ENCODE measurements at places on chromosomes 12 and 14.

- DNase-seq = no peak
Observed at GRCh38 chr12:65557438-65558181, 266.7 kb upstream of the HMGA2 start.

- no peak for DNase-seq
Observed at GRCh38 chr12:54337854-54338650, 13.1 kb downstream of the COPZ1 start.

- DNase-seq = no peak
Observed at GRCh38 chr12:124002654-124003053, 29.6 kb downstream of the ZNF664 start.

DNA sequence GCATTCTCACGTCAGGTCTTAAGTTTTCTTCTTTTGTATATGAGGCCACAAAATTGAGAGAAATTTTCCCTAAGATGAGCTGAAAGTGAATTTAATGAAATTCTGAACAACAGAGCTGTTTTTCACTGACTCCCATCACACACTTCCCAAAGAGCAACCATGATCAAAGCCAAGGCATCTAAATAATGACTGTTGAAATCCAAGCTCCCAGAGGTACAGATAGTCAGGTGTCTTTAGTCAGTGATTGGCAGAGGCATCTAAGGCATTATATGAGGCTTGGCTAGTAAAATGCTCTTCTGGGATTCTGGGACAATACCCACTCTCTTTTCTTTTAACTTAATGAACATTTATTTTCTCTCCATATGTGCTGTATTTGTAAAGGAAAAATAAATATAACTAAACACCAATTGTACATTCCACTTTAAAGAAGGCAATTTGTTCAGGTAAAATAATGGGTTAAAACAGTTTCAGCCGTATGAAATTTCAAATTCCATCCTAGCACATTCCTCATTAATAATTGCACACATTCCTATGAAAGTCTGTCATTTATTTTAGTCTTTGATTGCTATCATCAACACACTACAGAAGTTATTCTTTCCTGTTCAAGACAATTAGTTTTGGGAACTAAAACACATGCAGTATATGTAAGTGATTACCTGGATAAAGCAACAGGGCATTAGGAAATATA, 871 bp upstream of the SSTR1 start:
- no peak for DNase-seq

DNA sequence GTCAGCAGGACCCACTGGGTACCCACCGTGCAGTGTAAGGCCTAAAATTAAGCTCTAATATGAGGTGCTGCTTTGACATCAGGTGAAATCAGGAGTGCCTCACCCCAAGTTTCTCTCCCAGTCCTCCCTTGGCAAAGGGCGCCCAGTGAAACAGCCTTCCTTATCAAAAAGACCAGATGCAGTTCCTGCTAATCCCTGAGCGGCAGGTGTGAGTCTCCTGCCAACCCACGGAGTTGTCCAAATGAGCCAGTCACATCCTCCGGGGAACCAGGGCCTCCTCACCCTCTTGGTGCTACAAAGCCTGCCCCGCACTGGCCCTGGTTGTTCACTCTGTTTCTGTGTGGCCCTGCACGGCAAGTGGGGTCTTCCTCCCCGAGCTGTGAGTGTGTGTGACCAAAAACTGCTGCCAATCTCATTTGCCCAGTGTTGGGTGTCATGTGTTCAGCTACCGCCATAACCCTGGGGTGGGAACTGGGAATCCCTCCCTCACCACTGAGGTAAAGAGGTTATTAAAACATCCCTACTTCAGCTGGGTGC, 20.2 kb upstream of the P2RX4 start:
- DNase-seq = no peak

DNA sequence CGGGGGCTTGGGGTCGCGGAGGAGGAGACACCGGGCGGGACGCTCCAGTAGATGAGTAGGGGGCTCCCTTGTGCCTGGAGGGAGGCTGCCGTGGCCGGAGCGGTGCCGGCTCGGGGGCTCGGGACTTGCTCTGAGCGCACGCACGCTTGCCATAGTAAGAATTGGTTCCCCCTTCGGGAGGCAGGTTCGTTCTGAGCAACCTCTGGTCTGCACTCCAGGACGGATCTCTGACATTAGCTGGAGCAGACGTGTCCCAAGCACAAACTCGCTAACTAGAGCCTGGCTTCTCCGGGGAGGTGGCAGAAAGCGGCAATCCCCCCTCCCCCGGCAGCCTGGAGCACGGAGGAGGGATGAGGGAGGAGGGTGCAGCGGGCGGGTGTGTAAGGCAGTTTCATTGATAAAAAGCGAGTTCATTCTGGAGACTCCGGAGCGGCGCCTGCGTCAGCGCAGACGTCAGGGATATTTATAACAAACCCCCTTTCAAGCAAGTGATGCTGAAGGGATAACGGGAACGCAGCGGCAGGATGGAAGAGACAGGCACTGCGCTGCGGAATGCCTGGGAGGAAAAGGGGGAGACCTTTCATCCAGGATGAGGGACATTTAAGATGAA, 630 bp downstream of the FOS start:
- DNase-seq = peak; percentile 63

DNA sequence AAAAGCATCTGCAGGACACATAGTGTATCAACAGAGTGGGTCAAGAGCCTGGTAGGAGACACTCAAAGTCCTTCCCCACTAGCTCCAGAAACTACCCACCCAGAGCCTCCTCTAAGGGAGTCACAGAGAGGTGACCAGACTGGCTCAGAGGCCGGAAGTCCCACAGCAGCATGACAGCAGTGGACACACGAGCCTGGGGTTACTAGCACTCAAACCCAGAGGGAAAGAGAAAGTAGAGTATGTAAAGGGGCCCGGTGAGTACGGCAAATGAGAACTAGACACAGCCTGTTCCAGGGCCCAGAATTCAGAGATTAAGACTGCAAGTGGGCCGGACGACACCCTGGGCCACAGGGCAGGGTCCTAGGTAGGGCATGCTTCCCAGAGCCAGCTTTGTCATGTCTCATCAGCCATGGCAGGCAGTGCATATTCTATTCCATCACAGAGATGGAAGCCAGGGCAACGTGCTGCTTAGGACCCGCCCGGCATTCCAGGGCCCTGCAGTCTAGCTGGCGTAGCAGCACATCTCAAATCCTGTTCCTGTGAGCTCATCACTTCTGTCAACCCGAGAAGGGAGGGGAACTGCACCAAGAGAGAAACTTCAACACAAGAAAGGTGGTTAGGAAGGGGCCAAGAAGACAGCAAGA, 4.2 kb downstream of the IFFO1 start:
- peak; percentile 70 for DNase-seq

- no peak for DNase-seq
Observed at GRCh38 chr12:51884676-51885229, 3.1 kb upstream of the ANKRD33 start.

DNA sequence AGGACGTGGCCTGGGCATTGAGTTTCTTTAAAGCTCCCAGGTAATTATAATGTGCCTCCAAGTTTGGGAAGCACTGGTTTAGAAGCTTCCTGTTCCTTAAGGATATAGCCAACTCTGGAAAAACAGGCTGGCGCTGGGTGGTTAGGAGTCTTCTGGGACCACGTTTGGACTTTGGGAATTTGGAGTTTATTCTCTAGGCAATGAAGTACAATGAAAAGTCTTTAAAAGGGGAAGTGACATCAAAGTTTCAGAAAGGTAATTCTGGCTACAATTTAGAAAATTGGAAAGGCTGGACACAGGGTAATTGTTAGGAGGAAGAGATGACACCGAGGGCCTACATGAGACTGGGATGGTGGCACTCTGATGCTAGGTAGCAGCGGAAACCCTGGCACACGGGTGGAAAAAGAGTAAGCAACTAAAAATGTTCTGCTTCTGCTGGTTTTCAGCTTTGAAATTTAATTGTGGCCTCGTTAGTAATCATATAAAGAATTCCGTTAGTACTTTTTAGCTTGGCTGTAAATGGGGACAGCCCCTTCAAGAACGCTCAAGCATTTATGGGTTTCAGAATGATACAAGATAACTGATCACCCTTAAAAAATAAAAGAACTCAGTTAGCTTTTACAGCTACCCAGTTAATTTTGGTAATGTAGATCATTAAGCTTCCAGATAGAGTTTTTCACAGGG, 12.7 kb upstream of the DCP1B start:
- DNase-seq = no peak

DNA sequence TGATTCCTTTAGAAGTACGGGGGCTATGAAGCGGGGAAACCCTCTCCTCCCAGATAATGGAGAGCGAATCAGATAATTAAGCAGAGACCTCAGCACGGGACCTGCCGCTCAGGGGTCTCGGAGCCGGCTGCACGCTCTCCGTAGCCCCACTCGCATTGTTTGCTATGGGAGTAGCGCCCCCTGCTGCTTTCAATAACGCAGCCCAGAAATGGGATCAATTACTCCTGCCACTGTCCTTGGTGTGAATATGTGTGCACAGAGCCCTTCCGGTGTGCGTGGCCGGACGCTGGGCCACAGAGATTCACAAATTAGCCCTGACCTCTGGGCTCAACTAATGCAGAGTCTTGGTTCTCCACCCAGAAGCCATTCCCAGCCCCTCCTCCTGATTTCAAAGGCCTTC, 76.4 kb upstream of the TMEM132C start:
- DNase-seq = no peak

DNA sequence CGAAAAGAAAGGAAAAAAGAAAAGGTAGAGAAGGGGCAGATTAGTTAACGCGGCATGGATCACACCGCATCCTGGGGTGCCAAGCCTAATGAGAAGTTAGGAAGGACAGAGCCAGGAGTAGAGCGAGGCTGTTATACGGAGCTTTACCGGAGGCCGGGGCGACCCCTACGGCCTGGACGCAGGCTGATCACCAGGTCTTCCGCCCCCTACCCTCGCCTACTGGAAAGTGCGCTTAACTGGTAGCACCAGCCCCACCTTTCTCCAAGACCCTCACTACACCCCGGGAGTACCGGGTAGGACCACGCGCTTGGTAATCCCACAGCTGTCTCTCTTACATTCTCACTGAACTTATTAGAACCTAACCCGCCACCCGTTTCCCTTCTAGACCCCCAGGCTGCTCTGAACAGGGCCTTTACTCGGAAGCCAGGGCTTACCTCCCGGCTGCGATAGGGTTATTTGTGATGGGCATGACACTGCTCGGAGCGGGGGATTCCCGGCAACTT, 33.8 kb downstream of the WBP11 start:
- peak; percentile 9 for DNase-seq

- DNase-seq = peak; percentile 93
Observed at GRCh38 chr14:54730156-54730961, 163.4 kb downstream of the SAMD4A start.

DNA sequence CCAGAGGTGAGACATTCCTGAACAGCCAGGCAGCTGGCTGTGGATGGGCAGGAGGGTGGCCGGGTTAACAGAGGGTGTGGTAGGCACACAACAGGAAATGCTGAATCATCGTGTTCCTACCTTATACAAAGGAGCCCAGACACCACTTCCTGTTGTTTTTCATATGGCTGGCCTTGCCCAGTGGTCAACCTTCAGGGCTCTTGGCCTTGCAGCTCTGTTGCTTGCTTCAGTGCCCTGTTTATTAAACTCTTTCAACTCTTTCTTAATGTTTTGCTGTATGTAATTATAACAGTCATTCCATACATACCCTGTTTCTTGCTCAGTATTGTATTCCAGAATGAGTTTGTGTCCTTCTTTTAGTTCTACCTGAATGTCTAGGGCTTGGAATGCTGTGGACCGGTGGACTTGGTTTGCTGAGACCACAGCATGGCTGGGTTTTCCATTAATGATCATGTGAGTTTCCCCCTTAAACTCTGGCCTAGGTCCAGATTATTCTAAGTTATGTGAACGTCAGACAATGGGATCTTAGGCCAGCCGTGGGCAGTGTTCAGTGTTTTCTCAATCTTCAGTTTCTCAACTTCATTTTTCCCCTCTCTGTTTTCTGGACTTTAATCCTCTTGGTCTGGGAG, 11.9 kb downstream of the CFAP54 start:
- peak; percentile 38 for DNase-seq

- DNase-seq = peak; percentile 2
Observed at GRCh38 chr12:118544569-118544968, 168.2 kb downstream of the SUDS3 start.

GRCh38 chr12:22190969-22191368, 143.5 kb downstream of the ST8SIA1 start:
- no peak for DNase-seq

DNA sequence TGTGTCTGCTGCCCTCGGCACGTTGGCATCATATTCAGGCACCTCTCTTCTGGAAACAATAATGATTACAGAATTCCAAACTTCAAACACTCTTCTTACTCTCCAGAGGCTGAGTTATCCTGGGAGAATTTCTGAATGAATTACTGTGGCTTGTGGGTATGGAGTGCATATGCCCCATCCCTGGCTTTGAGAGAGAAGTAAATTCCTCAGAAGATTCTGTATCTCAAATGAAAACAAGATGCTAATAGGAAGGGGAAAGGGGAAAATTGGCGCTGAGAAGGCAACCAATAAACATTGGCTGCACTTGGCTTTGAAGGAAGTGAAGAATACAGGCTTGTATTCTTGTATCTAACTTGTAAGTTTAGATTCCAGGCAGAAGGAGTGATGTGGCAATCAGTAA, 132.0 kb upstream of the NOVA1 start:
- peak; percentile 82 for DNase-seq

GRCh38 chr12:70121562-70121961, 121.7 kb upstream of the CNOT2 start:
- DNase-seq = no peak

DNA sequence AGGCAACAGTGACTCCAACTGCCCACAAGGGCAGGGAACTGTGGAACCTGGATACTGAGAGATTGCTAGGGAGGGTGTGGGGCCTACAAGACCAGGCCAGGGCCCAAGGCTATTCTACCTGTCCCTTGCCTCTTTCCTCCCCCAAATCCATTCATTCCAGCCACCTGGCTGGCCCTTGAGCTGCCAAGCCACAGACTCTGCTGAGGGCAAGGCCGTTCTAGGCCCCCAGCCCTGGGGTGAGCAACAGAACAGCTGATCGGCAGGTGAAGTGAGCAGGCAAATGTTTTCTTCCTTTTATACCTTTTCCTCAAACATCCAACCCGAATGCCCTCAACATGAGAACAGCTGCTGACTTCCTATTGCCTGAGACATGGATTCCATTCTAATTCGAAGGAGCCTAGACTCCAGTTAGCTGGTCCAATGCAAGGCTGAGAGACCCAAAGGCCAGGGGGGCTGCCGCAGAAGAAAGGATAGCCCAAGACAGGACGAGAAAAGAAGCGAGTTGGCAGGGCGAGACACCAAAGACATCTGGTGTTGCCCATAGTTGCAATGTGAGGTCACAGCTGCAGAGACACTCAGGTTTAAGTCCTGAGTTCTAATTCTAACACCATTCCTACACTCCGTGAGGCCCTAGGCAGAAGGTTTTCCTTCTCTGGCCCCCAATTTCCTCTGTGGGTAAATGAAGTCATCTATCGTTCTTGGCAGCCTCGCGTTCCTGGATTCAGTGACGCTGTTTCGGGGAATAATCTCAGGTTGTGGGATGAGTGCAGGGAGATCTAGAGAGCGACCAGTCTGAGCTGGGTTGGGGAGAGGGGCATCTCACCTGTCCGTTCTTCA, 1.7 kb downstream of the C1QL4 start:
- DNase-seq = no peak

All from fibroblast of upper back skin (primary cell).